ENCODE measurements at places on chromosomes 1 and 21. TPM values are rescaled to one million over a fixed set of nuclear protein-coding genes. Genes with fewer than 3 reads are reported as not detected.
A peak's percentile ranks its signal among the peaks of the same experiment; 100 is the strongest.

Gene AMPD2
- total RNA-seq: 69.9 TPM

Gene CCDC30
- 2.0 TPM for total RNA-seq

Gene GREM2
- total RNA-seq: not detected

Gene CFHR3
- total RNA-seq: not detected

GRCh38 chr1:161787355-161787754, 21.2 kb downstream of the ATF6 start:
- no peak overlapping the region for H3K4me3 ChIP-seq
- peaks cover 10% of the 10 kb centered on the region for H3K36me3 ChIP-seq
- DNase-seq: no peak
- no peak overlapping the region for H3K27ac ChIP-seq

DNA sequence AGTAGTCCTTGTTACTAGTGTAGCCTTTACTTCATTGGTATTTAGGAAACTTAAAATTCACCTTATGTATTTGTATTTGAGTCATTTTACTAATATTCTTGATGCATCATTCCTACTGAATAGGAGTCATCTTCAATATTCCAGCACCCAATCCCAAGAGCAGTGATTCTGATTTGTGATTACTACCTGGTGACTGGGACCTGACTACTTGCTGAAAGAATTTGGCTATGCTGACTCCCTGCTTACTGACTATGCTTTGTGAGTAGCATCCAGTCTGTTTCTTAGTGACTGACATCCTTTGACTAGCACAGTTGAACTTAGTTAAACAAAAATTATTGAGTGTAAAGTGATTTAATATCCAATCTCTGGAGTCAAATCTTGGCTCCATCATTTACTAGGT, 129.9 kb upstream of the NEGR1 start:
- H3K27me3 ChIP-seq: no peaks in the 10 kb centered on the region
- no peaks in the 10 kb centered on the region for H3K4me1 ChIP-seq
- DNase-seq: no peak
- H3K36me3 ChIP-seq: no peaks in the 10 kb centered on the region

- no peaks in the 10 kb centered on the region for H3K36me3 ChIP-seq
- peaks cover 3% of the 10 kb centered on the region for H3K4me1 ChIP-seq
- DNase-seq: no peak
- peak overlapping the region; percentile 27 for H3K27ac ChIP-seq
- H3K4me3 ChIP-seq: no peak overlapping the region
- H3K27me3 ChIP-seq: no peaks in the 10 kb centered on the region
Observed at GRCh38 chr1:23497777-23498439, 13.9 kb upstream of the ASAP3 start.

DNA sequence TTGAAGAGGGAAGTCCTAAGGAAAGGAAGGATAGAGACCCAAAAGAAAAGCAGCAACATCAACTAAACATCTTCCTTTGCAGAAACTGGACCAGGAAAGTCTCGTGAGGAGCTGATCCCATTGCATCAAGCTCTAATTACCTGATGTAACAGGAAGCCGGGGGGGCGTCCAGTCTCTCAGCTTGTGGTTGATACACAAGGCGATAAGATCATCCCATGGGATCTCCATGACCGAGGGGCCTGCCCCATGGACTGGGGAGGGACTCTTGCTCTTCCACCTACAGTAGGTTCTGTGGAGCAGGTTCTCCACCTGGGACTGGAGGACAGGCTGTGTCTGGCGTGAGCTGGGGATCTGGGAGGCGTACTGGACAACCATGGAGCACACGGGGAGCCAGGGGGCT, 14.8 kb upstream of the LSS start:
- H3K27me3 ChIP-seq: no peaks in the 10 kb centered on the region

- no peaks in the 10 kb centered on the region for H3K4me1 ChIP-seq
- no peak for DNase-seq
- no peaks in the 10 kb centered on the region for H3K36me3 ChIP-seq
Observed at GRCh38 chr1:75811211-75811981, 14.7 kb downstream of the MSH4 start.

- no peak for DNase-seq
- H3K27me3 ChIP-seq: no peaks in the 10 kb centered on the region
- no peak overlapping the region for H3K4me3 ChIP-seq
- H3K27ac ChIP-seq: no peak overlapping the region
Observed at GRCh38 chr1:195915826-195916225, 692.4 kb downstream of the KCNT2 start.

DNA sequence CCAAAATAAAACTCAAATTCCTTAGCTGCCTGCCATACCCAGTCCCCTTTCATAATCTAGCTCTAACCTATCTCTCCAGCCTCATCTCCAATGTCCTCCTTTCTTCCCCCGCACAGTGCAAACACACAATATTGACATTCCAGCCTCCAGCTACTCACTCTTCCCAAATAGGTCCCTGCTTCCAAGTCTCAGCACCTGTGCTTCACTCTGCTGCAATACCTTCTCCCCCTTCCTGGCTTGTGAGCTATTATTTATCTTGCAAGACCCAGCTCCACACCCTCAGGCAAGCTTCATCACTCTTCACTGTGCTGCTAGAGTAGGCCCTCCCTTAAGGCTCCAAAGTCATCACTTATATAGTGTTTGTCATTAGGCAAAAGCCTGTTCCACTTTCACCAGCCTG, 9.7 kb downstream of the PLPP3 start:
- no peaks in the 10 kb centered on the region for H3K27me3 ChIP-seq
- H3K4me3 ChIP-seq: no peak overlapping the region
- no peak overlapping the region for H3K27ac ChIP-seq
- DNase-seq: no peak
- H3K4me1 ChIP-seq: no peaks in the 10 kb centered on the region

GRCh38 chr1:60280819-60281218, 207.2 kb upstream of the C1orf87 start:
- peaks cover 5% of the 10 kb centered on the region for H3K4me1 ChIP-seq
- H3K36me3 ChIP-seq: no peaks in the 10 kb centered on the region
- H3K27me3 ChIP-seq: no peaks in the 10 kb centered on the region

DNA sequence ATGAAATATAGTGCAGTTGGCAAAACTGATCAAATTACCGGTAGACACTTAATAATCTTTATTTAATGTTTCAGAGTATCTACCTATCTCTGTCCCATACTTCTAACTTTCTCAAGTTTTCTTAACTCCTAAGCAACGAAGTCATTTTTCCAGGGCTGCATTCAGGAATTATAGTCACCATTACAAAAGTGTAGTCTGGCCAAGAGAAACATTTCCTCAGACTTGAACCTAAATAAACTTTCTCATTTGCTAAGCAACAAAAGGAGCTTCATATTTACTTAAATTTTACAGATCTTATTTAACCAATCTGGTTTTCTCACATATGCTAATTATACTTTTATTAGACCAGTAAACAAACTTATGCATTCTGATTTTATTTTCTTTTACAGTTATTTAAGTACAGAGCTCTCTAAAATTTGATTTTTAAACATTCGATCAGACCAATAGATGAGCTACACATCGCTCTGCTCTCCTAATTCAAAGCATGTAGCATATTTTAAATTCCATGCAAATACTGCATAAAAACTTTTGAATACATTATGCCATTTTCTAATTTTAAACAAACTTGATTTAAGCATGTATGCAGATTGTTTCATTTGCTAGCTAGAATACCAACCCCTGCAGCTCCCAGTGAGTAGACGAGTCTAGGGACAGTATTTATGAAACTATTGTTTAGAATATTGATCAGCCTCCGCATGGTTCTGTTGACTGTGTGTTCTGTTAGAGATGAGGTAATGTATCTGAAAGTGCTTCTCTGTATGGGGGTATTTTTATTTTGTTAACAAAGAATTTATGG, 201.4 kb downstream of the CHRM3 start:
- no peak overlapping the region for H3K4me3 ChIP-seq
- no peak overlapping the region for H3K27ac ChIP-seq
- H3K27me3 ChIP-seq: no peaks in the 10 kb centered on the region
- H3K36me3 ChIP-seq: no peaks in the 10 kb centered on the region
- no peaks in the 10 kb centered on the region for H3K4me1 ChIP-seq

DNA sequence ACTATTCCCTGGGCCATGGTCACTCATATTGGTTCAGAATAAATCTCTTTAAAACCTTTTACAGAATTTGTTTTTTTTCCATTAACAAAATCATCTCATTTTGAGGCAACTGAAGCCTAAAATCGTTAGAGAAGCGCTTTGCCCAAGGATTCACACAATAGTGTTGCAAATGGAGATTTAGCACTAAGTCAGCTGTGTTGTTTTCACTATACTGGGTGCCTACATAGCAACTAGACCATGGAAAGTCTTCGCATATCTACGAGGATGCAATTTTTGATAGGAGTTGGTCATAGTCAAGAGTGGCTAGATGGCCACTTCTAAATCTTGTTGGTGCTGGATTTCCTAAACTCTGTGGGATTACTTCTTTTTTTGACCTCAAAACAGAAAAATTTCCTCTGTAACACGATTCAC, 530 bp upstream of the TIPRL start:
- no peaks in the 10 kb centered on the region for H3K27me3 ChIP-seq
- H3K27ac ChIP-seq: peak overlapping the region; percentile 57
- no peak for DNase-seq
- no peaks in the 10 kb centered on the region for H3K36me3 ChIP-seq
- peaks cover 28% of the 10 kb centered on the region for H3K4me1 ChIP-seq

DNA sequence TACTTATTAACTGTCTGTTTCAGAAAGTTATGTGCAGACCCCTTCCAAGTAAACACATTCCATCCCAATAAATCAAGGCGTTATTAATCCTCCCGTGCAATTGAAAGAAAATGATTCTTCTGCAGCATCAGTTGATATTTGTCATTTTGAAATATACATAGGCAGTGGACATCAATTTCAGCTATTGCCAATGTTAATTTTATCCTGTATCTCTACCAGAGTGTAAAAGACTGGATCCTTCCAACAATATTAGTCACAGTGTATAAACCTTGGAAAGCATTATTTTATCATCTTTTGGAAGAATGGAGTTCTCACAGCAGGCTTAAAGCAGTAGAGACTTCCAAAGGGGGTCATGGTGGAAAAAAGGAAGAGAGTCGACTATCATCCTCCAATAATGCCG, 150.4 kb downstream of the CYYR1 start:
- H3K4me3 ChIP-seq: no peak overlapping the region
- no peak overlapping the region for H3K27ac ChIP-seq
- no peak for DNase-seq

DNA sequence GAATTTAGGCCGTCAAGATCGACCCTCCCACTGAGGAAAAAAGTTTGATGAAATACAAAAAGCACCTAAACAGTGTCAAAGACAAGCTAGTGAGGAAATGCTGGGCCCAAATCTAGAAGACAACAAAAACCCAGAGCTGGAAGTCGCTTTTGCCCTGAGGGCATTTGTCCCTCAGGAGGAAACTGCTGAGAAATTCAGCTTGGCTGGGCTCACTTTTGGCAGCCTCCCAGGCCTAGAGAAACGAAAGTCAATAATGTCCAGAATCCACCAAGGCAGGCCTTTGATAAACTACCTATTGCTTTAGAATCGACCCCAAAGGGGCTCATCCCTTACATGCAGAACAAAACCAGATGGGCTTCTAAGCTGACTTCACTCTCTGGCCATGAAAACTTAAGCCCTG, 38.9 kb downstream of the SYT2 start:
- no peaks in the 10 kb centered on the region for H3K36me3 ChIP-seq
- H3K4me1 ChIP-seq: peaks cover 9% of the 10 kb centered on the region
- no peaks in the 10 kb centered on the region for H3K27me3 ChIP-seq
- no peak for DNase-seq
- no peak overlapping the region for H3K27ac ChIP-seq

DNA sequence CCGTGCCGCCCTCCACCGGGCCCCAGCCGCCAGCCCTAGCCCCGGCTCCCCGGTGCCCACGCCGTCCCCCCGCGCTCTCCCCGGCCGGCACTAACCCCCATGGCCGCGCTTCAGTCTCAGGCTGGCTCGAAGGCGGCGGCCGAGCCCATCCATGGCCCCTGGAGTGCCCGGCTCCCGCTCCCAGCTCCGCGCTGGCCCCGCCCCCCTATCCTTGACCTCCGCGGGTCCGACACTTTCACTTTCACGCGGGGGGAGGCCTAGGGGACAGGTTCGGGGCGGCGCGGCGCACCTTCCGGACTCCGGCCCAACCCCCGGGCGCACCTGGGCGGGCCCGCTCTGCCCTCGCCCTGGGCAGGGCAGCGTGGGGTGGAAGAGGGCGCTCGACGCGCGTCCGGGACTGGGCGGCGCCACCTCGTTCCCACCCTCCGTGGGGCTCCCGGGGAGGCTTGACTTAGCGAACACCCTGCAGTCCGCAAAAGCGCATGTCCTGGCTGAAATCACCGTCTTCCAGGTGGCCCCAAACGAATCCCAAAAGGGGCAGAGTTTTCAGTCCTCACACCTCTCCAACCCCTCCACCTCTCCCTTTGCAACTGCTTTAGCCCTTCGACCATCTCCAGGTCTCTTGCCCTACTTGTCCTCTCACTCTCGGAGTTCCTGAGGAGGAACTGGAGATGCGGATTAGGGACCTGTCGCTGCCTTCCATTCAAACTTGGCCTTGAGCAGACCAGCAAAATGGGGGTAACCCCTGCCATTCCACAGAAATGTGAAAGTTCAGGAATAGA, 3.9 kb upstream of the DENND2D start:
- H3K4me1 ChIP-seq: peaks cover 55% of the 10 kb centered on the region
- H3K36me3 ChIP-seq: no peaks in the 10 kb centered on the region
- H3K4me3 ChIP-seq: peak overlapping the region; percentile 66

DNA sequence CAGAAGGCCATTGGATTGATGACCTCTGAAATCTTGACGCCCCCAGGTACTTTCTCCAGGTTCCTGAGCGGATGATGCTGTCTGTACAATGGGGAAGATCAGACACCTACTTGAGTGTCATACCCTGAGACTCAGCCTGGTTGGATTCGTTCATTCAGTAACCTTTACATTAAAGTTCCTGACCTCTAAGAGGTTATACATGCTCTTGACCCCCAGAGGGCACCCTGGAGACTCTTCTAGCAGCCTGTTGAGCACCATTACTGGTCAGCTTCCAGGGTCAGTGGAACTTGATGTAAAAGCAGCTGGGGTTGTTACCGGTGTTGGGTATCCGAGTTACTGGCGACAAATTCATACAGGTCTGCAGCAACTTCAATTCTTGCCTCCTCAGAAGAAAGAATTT, 114.3 kb upstream of the ZNF678 start:
- no peaks in the 10 kb centered on the region for H3K4me1 ChIP-seq
- H3K36me3 ChIP-seq: no peaks in the 10 kb centered on the region
- DNase-seq: no peak
- H3K27me3 ChIP-seq: peaks cover 2% of the 10 kb centered on the region

DNA sequence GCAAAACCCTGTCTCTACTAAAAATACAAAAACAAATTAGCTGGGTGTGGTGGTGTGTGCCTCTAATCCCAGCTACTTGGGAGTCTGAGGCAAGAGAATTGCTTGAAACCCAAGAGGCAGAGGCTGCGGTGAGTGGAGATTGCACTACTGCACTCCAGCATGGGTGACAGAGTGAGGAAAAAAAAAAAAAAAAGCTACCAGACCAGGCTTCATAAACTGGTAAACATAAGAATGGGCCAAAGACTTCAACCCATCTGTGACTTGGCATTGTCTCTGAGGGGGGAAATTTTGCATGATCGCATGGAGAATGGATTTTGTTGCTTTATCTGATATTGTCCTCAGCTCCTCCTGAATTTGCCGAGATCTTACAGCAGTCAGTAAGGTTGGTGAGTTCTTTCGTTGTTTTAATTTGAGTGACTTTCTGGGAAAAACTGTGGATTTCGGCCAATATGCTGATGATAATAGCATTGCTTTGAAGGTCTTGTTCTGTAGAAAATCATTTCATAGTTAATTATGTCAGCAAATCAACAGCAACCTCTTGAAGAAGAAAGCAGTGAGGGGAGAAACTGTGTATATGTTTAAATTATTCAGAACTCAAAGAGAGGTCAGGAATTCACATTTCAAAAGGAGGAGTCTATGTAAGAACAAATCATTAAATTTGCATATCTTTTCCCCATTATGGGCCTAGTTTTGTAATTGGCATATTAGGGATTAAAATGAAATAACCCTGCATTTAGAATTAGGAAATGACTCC, 13.1 kb downstream of the FGGY start:
- no peaks in the 10 kb centered on the region for H3K4me1 ChIP-seq
- DNase-seq: no peak
- no peaks in the 10 kb centered on the region for H3K36me3 ChIP-seq
- H3K27ac ChIP-seq: no peak overlapping the region

Measured in HCT116 (cell line).